ENCODE measurements at places on chromosomes 2 and 18. TPM values are rescaled to one million over a fixed set of nuclear protein-coding genes. Genes with fewer than 3 reads are reported as not detected.
A peak's percentile ranks its signal among the peaks of the same experiment; 100 is the strongest.

- peaks cover 4% of the 10 kb centered on the region for H3K4me1 ChIP-seq
- peaks cover 7% of the 10 kb centered on the region for H3K36me3 ChIP-seq
- H3K27me3 ChIP-seq: no peaks in the 10 kb centered on the region
- H3K4me3 ChIP-seq: no peak overlapping the region
Measured at GRCh38 chr2:158533009-158533408, 76.3 kb downstream of the PKP4 start.

DNA sequence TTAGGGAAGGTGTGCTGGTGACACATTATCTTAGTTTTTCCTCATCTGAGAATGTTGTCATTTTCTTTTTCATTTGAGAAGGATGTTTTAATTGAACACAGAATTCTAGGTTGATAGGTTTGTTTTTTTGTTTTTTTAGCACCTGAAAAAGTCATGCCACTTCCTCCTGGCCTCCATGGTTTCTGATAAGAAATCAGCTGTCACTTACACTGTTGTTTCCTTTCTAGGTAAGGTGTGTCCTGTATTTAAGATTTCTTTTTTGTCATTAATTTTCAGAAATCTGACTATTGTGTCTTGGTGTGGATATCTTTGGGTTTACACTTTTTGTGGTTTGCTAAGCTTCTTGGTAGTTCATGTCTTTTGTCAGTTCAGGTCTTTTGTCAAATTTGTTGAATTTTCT lies 99.3 kb downstream of the ROCK1 start:
- H3K4me1 ChIP-seq: no peaks in the 10 kb centered on the region
- no peaks in the 10 kb centered on the region for H3K27me3 ChIP-seq
- no peak for DNase-seq
- H3K4me3 ChIP-seq: no peak overlapping the region
- H3K36me3 ChIP-seq: peaks cover 59% of the 10 kb centered on the region
- H3K27ac ChIP-seq: no peak overlapping the region

GRCh38 chr2:174608866-174609214 lies 11.2 kb upstream of the WIPF1 start:
- peaks cover 39% of the 10 kb centered on the region for H3K4me1 ChIP-seq
- no peak for DNase-seq
- H3K36me3 ChIP-seq: no peaks in the 10 kb centered on the region

GRCh38 chr2:7083580-7084509 lies 166.6 kb downstream of the RNF144A start:
- H3K27me3 ChIP-seq: no peaks in the 10 kb centered on the region
- H3K4me1 ChIP-seq: no peaks in the 10 kb centered on the region
- no peak overlapping the region for H3K4me3 ChIP-seq
- H3K27ac ChIP-seq: no peak overlapping the region
- DNase-seq: no peak
- no peaks in the 10 kb centered on the region for H3K36me3 ChIP-seq

- H3K27ac ChIP-seq: peak overlapping the region; percentile 47
- no peak for DNase-seq
- no peak overlapping the region for H3K4me3 ChIP-seq
- no peaks in the 10 kb centered on the region for H3K36me3 ChIP-seq
- no peaks in the 10 kb centered on the region for H3K27me3 ChIP-seq
Measured at GRCh38 chr2:215465256-215465655, 29.4 kb upstream of the FN1 start.

Gene DHRS9
- total RNA-seq: 7.3 TPM

GRCh38 chr2:224612578-224612977 lies 27.4 kb upstream of the CUL3 start:
- H3K4me1 ChIP-seq: no peaks in the 10 kb centered on the region
- H3K36me3 ChIP-seq: no peaks in the 10 kb centered on the region
- no peak overlapping the region for H3K27ac ChIP-seq
- no peak for DNase-seq
- H3K27me3 ChIP-seq: no peaks in the 10 kb centered on the region
- H3K4me3 ChIP-seq: no peak overlapping the region

DNA sequence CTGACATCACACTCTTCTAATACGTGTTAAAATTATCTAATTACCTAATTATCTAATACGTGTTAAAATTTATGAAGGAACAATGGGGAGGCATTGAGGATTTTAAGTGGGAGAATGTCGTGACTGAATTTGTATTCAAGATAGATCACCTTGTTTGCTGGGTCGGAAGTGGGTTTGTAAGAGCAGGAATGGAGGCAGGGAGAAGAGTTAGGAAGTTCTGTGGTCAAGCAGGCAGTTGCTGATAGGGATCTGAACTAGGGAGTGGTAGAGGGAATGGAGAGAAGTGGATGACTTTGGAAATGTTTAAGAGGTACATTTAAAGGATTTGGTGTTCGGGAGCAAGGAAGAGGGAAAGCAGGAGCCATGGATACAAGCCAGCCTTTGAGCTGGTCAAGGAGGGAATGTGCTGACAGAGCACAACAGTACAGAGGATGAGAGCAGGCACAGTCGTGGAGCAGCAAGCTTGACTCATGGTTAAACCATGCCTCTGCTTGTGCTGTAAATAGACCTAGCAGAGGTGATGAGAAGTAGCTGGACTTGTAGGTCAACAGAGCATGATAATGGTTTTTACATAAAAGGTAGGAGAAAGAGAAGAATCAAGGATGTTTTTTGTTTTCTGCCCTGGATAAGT lies 16.2 kb downstream of the IL18RAP start:
- no peak for DNase-seq
- H3K36me3 ChIP-seq: no peaks in the 10 kb centered on the region
- peaks cover 11% of the 10 kb centered on the region for H3K4me1 ChIP-seq
- H3K27ac ChIP-seq: no peak overlapping the region
- peaks cover 2% of the 10 kb centered on the region for H3K27me3 ChIP-seq

Gene MAP3K20
- 466 TPM for total RNA-seq

DNA sequence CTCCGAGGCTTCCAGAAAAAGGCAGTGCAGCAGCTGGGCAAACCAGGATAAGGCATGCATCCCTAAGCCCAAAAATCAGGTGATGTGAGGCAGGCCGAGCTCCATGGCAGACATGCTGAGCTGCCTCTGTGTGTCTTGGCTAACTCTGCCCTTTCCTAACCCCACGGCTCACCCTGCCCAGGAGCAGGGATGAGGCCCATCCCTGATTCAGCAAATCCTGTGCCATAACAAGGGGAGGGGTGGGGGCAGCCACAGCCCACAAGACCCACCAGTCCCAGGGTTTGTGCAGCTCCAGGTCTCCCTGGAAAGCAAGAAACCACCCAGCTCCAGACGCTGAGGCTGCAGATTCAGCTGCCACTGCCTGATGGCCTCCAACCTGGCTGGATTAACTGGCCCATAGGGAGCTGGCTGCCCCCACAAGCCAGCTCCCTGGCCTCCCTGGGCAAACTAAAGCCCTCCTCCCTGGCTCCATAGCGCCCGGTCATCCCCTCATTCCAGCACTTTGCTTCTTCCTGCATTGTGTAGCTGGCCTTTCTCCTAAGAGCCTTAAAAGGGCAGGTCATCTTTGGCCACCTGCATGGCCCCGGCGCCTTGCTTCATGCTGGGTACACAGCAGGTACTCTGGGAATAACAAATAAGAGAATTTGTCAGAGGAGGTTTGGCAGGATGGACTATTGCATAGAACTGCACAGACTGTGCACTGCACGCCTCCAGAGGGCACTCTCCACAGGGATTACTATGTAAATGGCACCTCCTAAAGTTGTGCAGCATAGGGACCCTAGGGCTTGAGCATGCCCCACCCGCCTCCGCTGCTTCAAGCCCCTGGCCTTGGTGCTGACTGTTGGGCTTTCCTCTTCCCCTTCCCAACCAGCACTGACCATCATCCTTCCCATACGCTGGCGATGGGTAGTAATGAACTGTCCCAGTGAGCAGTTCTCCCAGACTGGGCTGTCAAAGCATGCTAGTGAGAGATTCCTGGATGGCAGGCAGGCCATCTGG lies 10.7 kb downstream of the STEAP3 start:
- H3K36me3 ChIP-seq: no peaks in the 10 kb centered on the region
- no peak overlapping the region for H3K27ac ChIP-seq
- no peaks in the 10 kb centered on the region for H3K4me1 ChIP-seq
- H3K27me3 ChIP-seq: no peaks in the 10 kb centered on the region
- DNase-seq: no peak
- no peak overlapping the region for H3K4me3 ChIP-seq

DNA sequence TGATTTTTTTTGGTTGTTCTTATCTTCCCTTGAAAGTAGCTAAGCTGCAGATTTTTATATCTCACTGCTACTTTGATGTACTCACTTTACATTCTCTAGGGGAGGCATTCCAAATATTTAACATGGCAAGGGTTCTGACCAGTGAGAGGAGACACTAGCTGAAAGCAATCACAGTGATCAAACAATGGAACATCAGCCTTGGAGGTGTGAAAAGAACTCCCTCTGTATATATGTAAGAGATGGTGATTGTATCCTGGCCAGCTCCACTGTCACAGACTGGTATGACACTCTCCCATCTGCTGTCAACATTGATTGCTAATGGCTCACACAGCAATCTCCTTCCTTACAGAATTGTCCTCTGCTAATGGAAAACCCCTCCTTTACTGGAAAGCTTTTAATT lies 291.7 kb upstream of the CDH19 start:
- no peaks in the 10 kb centered on the region for H3K4me1 ChIP-seq

Gene ZAP70
- 0.55 TPM for total RNA-seq

DNA sequence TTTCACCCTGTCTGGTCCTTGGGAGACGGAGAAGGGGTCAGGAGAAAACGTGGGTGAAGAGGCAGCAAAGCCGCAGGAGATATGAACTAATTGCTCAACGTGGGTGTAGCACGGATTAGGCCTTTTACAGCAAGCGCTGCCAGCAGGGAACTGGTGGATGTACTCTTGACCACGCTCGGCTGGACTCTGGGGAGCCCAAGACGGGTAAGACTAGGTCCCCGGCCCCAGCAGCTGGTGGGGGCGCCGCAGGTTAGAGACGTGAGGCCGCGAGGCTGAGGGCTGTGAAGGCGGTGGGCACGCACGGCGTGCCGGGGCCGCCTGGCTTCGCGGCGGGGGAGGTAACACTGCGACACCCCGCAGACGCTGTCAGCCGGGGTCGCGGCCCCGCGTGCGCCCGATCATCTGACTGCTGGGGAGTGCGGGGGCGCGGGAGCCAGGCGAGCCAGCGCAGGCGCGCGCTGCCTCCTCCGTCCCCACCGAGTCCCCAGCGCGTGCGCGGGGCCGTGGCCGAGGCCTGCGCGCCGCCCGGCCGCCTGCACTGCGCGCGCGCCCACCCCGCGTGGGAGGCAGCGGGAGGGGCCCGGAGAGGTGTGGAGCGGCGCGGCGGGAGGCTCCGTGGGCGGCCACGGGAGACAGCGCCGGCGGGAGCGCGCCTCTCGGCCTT lies at the start of gene CLIP4:
Gene CLIP4, plus strand, starts transcription at position 470 of the 664 bp plus-strand sequence. CDS start 5,974 bp downstream, outside the sequence.
- no peaks in the 10 kb centered on the region for H3K36me3 ChIP-seq
- H3K4me3 ChIP-seq: peak within 1 kb of the TSS; percentile 82
- peaks cover 55% of the 10 kb centered on the region for H3K4me1 ChIP-seq
- no peaks in the 10 kb centered on the region for H3K27me3 ChIP-seq
- H3K27ac ChIP-seq: peak within 1 kb of the TSS; percentile 88

Gene TRIM43
- total RNA-seq: not detected

DNA sequence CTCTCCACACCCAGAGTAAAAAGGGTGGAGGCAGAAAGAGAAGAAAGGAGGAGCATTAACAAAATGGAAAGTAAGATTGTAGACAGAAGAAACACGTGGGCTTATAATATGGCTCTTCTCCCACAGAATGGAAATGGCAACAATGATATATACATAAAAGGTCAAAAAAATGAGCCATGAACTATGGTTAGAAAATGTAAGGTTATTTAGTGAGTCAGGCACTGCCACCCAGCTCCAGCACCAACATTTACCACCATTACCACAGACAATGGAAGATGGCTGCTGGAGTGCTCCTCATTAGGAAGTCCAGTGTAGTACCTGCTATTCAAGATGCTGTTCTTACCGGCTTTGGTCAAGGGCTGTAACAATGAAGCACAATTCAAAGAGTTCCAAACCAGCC lies 258.0 kb downstream of the ZEB2 start:
- peaks cover 2% of the 10 kb centered on the region for H3K4me1 ChIP-seq
- H3K36me3 ChIP-seq: no peaks in the 10 kb centered on the region
- no peaks in the 10 kb centered on the region for H3K27me3 ChIP-seq
- no peak overlapping the region for H3K4me3 ChIP-seq
- no peak for DNase-seq

DNA sequence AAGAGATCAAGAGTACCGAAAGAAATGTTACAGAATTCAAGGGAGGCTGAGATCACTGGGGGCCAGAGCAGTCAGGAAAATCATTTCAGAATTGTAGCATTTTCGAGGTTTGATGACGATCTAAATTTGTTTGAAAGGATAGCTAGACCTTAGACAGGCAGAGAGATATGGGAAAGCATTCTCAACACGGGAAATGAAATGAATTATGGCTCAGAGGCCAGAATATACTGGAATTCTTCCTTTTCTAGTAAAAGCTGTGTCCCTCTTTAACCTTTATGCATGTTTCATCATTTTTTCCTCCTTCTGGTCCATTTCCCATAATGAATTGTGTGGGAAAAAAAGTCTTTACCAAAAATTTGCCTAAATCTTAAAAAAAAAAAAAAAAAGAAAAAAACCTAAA lies 78.8 kb downstream of the NABP1 start:
- no peak for DNase-seq
- H3K4me1 ChIP-seq: no peaks in the 10 kb centered on the region
- H3K36me3 ChIP-seq: no peaks in the 10 kb centered on the region
- no peaks in the 10 kb centered on the region for H3K27me3 ChIP-seq
- H3K4me3 ChIP-seq: no peak overlapping the region

DNA sequence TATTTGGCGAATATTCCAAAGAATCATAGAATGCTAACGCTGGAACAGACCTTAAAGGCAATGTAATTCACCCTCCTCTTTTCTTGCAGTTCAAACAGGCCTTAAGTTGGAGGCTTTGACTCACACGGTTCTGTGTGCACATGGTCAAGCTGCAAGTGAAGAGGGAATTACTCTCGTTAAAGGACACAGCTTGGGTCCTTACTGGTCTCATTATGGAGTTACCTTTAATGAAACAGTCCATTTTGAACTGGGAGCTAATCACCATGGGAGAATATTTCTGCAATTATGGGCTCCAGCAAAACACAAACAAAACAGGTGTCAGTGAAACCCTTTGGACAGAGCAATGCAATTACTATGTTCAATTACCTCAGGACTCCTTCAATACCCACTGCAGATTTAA lies 135.5 kb downstream of the GAREM1 start:
- no peak overlapping the region for H3K4me3 ChIP-seq
- H3K36me3 ChIP-seq: no peaks in the 10 kb centered on the region
- H3K4me1 ChIP-seq: peaks cover 45% of the 10 kb centered on the region
- DNase-seq: no peak
- H3K27me3 ChIP-seq: no peaks in the 10 kb centered on the region

Gene UGT1A6
- total RNA-seq: not detected

GRCh38 chr2:78532762-78533379 lies 492.6 kb upstream of the REG3G start:
- no peaks in the 10 kb centered on the region for H3K4me1 ChIP-seq
- no peak overlapping the region for H3K4me3 ChIP-seq
- no peak for DNase-seq
- H3K27me3 ChIP-seq: no peaks in the 10 kb centered on the region

Gene AQP12A
- not detected for total RNA-seq

- H3K27ac ChIP-seq: no peak overlapping the region
- H3K4me1 ChIP-seq: no peaks in the 10 kb centered on the region
- DNase-seq: no peak
- no peaks in the 10 kb centered on the region for H3K36me3 ChIP-seq
Measured at GRCh38 chr2:179655627-179656026, 205.8 kb downstream of the ZNF385B start.

Gene CLEC4F
- total RNA-seq: not detected

Gene CD8B
- total RNA-seq: 0.22 TPM

GRCh38 chr2:44674473-44675284 lies 266.8 kb upstream of the SIX3 start:
- no peak for DNase-seq
- H3K36me3 ChIP-seq: no peaks in the 10 kb centered on the region
- H3K4me3 ChIP-seq: no peak overlapping the region

Data from left ventricle myocardium inferior (tissue), 1 donor.